ENCODE measurements at places on chromosomes 7 and 10.

DNA sequence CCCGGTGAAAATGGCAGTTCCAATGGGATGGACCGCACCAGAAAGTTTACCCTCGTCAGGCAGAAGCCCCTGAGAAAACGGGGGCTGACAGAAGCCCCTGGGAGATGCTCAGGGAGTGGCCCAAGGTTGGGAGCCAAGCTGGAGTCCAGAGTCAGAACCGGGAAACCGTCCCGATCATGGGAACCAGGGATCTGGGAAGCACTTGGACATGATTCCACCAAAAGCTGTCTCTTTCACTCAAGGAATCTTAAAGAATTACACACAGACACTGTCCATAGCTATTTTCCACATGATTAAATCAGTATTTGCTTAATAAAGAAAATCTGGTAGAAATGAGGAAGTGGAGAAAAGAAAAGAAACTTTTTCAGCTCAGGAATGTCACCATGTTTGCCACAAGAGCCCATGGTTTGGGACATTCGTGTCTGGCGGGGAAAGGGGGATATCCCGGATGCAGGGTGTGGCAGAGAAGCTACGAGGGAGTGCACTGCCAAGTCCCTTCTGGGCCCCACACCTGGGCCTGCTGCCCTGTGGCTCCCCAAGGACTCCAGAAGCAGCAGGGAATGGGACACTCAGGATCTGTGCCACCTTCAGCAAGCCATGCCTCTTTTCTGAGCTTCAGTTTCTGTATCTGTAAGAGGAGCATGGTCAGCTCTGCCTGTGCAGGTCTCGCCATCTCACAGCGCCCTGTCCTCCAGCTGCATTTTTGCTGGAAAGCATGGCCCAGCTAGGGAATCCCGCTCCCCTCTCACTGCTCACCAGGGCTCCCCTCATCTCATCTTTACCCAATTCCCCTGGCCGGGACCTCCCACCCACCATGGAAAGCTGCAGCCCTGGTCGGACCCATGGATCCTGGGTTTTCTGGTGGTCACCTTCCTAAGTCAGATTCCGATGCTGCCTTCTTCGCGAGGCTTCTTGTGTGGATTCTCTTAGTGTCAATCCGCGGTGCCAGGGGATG lies 225.1 kb upstream of the GRB10 start:
- no peak for DNase-seq

DNA sequence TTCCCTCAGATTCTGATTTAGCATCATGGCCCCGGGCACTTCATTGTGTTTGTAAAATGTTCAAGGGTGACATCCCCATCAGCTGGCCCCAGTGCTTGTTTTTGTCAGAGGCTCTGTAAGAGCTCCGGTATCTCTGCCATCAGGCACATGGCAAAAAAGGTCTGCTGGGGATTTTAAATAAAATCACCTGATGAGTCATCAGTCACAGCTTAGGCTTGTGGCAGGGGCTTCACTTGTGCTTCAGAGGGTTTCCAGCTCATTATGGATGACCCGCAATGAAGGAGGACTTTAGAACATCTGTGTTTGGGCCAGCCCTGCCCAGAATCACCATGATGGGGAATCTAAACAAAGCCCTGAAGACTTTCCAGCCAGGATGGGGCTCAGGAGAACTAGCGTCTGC lies 259.9 kb downstream of the ZEB1 start:
- no peak for DNase-seq

DNA sequence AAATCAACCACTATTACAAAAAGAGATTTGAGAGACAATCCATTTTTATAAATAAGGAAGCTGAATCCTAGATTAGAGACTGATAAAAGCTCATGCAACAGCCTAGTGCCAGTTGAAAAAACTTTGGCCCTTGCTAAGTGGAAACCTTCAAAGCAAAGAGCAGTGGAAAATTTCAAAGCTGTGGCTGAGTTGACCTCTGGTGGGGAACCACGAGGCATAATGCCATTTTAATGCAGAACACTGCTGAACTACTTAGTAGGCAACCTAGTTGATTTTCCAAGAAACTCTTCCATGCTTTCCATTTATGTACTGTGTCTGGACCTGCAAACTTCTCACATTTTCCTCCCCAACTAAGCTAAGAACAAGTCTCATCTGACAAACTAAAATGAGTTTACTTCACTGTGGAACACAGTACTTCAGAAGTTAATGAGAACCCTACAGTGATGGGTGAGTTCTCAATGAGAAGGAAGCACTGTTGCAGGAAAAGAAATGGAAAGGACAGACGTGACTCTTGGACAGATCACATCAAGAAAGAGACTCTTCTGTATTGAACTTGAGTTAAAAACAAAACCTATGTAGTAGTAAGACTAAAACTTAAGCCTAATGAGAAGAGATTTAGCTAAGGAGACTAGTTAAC lies 19.5 kb downstream of the FZD9 start:
- DNase-seq: no peak

DNA sequence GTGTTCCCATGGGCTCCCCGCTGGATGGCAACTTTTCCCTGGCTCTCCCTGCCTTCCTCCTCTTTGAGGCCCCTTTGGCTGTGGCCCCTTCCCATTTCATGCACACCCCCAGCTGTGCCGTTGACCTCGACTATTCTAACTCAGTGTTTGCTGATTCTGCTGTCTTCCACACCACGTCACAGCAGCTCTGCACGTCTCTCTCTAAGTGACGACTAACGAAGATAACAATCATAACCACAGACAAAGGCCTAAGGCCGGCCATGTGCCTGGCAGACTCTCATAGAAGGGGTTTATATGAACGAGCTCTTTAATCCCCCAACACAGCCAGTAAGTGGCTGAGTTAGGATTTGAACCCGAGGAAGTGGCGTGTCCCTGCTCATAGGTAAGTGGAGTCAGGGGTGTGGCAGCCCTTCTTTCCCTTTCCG lies 151.5 kb upstream of the SHH start:
- DNase-seq: no peak

- DNase-seq: no peak
Measured at GRCh38 chr10:51709324-51709972, 10.1 kb upstream of the CSTF2T start.

DNA sequence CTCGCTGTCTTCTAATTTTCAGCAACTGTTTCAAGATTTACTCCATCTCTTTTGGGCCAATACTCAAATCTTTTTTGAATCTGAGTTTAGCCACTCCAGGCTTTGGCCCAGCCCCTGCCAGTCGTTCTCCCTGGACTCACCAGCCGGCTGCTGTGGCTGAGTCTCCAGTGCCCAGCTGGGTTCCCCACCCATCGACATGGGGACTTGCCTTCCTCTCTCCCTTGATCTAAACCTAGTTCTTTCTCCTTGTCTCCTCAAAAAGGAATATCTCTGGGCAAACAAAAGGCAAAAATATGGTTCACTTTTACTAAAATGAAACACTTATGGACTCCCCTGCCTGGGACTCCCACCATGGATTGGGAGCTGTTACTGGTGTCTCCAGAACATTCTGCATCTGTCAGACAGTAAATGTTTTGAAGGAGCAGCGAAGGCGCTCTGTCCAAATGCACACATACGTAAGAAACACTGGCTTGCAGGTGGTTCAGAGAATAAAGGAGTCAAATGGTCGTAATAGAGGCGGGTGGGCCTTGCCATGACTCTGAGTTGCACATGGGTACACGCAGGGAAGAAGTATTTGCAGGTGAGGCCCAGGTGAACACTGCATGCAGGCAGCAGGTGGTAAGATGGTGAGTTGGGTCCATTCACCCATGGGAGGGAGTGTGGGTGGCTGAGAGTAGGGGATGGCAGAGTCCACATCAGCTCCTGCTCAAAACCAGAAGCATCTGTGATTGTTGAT lies 35.5 kb upstream of the HABP2 start:
- no peak for DNase-seq

- DNase-seq: no peak
Measured at GRCh38 chr10:104345941-104346340, 7.7 kb upstream of the ITPRIP start.

- no peak for DNase-seq
Measured at GRCh38 chr7:28408105-28408959, 4.0 kb upstream of the CREB5 start.

- DNase-seq: no peak
Measured at GRCh38 chr10:124765256-124765655, 21.1 kb upstream of the FAM53B start.

DNA sequence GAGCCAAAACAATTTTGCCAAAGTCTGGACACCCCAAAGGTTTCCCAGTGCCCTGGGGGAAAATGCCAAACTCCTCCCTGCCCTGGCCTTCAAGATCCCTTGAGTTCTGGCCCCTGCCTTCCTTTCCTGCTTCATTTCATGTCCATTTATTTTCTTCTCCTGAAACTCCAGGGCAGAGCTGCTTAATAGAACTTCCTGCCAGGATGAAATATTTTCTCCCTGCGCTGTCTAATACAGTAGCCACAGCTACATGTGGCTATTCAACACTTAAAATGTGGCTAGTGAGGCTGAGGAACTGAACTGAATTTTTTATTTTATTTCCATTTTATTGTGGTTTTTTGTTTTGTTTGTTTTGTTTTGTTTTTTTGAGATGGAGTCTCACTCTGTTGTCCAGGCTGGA lies 49.6 kb downstream of the COL13A1 start:
- no peak for DNase-seq

DNA sequence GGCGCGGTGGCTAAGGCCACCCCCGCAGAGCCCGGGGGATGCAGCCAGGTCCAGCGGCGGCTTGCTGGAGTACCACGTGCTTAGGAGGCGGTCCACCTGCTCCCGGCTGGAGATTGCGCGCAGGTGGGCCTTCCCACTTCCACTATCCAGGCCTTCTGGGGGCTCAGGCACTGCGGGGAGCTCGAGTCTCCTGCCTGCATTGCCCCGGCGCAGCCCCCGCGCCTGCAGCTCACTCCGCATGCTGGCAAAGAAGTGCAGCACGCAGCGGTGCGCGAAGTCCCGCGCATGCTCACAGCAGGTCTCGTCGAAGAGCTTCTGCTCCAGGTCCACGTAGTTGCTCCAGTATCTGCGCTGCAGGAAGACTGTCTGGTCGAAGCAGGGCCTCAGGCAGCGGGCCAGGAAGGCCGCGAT lies 5.8 kb downstream of the CALHM3 start:
- no peak for DNase-seq

DNA sequence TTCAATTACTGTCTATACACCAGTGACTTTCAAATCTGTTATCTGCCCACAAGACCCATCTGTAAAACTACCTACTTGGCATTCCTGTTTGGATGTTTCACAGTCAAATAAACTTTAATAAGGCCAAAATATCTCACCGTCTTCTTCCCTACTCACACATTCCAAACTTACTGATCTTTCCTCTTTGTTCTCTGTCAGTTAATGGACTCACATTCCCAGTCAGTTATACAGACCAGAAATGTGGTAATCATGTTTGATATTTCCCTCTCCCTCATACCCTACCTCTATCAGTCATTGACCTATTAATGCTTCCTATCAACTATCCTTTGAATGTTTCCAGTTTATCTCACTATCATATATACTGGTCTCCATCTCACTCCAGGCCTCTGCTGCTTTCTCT lies 28.5 kb upstream of the HDAC9 start:
- DNase-seq: no peak

DNA sequence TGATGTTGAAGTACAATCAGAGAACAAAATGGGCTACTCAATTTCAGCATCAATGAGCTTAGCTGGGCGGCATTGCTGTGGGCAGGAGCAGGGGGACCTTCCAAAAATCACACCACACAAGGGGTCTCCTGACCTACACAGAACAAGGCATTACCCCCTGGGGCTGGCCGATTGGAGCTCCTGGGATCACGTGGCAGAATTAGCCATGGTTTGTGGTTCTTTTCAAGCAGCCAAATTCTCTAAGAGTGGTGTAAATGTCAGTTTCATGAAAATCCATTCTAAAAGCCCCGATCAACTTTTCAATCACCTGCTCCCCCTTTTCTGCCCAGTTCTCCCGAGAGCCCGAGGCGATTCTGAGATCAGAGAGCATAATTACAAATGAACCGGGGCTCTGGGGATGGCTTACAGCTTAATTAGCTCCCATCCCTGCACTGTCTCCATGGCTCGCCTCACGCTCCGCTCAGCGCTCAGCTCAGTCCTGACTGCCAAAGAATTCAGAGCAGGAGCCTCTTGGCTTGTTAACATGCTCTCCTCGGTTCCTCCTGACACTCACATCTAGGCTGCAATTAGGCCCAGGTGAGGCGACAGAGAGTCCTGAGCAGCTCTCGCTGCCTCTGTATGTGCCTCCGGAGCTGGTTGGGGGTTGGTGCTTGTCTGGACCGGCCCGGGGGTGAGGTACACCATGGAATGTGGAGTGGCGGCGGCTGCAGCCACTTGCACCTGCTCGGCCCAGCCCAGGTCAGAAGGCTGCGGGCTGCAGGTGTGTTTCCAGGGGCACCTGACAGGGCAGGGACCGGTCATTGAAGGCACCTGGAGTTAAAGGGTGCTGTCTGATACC lies 111.8 kb downstream of the WDR11 start:
- no peak for DNase-seq

DNA sequence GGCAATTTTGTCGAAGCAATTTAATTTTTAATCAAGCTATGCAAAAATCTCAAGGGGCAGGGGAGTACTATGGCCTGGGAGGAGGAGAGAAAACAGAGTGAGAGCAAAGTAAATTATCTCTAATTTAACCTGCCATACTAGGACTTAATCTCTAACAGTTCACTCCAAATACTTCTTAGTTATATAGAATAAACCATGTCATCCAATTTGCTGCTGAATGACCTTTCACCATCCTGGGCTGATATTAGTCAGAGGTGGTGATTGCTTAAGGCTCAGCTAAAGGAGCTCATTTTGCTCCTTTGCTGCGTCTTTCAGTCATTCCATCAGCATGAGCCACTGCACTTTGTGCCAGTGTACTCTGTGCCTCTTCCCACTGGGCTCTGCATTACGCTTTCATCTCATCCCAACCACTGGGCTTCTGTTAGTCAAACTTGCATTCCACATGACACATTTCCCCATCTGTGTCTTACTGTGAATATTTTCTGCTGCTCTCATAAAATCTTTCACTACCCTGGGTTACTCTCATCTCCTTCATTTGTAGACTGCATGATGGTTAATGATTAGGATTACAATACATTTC lies 84.3 kb downstream of the CD36 start:
- no peak for DNase-seq
